ENCODE measurements at places on chromosomes 7 and 10. TPM values are rescaled to one million over a fixed set of nuclear protein-coding genes. Genes with fewer than 3 reads are reported as not detected.

The SFRP5 gene
- 1.5 TPM for polyA plus RNA-seq

The HECW1 gene
- polyA plus RNA-seq, result 1.7 TPM

GRCh38 chr7:96674565-96674964, 35.1 kb downstream of the SEM1 start:
- no peak for DNase-seq

DNA sequence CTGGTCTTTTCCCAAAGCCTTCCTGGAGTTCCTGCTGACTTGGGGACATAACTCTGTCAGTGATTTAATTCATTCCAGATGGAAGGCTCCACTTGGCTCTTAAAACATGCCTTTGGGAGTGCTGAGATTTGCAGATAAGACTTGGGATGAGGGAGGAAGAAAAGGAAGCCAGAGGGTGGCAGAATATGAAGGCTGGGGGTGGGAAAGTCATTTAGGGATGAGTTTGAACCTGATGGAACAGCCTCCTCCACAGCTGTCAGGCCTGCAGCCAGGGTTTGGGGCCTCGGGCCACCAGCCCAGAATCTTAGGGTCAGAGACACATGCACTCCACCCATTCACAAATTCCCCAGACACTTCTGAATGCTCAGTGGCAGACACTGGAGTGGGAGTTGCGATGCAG, 28.4 kb upstream of the EIF5AL1 start:
- peak; percentile 85 for DNase-seq

GRCh38 chr7:1455241-1455939, 3.9 kb downstream of the MICALL2 start:
- no peak for DNase-seq

GRCh38 chr10:6722616-6723004, 142.5 kb upstream of the PRKCQ start:
- DNase-seq, result no peak

DNA sequence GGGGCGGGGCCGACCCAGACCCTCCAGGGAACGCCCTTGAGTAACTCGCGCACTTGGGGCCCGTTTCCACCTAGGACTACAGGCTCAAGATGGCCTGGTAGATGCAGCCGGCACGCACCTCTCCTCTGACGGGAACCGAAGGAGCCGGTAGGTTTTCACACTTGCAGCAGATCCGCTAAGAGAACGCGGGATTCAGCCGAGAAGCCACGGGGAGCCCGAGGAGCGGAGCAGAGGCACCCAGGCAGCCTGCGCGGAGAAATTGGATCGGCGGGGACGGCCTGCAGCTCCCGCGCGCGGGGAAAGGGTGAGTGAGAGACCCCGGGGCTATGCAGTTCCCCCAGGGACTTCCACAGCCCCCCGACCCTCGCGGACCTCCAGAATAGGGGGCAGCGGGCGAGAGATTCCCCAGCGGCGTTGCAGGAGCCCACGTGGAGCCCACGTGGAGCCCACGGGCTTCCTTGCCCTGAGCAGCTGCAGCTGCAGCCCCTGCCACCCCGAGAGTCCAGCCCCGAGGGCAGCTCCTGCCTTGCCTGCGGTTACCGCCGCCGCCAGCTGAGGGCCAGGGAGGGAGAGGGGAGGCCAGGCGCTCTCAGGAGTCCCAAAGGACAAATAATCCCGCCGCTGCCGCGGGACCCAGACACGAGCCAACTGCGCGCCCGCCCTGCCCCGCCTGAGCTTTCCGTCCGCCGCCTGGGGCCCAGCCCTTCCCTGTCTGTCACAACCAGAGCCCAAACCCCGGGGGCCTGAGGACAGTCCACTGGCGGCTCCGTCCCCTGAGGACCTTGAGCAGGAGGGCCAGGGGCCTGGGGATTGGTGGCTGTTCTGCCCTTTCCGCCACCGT, 13.1 kb downstream of the IFT22 start:
- DNase-seq, result peak; percentile 24

The NPY gene
- 21.5 TPM for polyA plus RNA-seq

- peak; percentile 66 for DNase-seq
Measured at GRCh38 chr10:89351780-89352597, 24.2 kb downstream of the IFIT3 start.

The SUN3 gene
- not detected for polyA plus RNA-seq

- DNase-seq, result no peak
Measured at GRCh38 chr10:80589726-80590373, 52.1 kb downstream of the SH2D4B start.

GRCh38 chr7:22676385-22676784, 50.6 kb upstream of the IL6 start:
- DNase-seq, result no peak

The ARL5B gene
- polyA plus RNA-seq, result 19.7 TPM

GRCh38 chr10:48847691-48848090, 91.9 kb downstream of the LRRC18 start:
- DNase-seq, result no peak

GRCh38 chr10:35486297-35486990, 118.7 kb upstream of the GJD4 start:
- peak; percentile 54 for DNase-seq

The CAV1 gene
- polyA plus RNA-seq, result 200 TPM

DNA sequence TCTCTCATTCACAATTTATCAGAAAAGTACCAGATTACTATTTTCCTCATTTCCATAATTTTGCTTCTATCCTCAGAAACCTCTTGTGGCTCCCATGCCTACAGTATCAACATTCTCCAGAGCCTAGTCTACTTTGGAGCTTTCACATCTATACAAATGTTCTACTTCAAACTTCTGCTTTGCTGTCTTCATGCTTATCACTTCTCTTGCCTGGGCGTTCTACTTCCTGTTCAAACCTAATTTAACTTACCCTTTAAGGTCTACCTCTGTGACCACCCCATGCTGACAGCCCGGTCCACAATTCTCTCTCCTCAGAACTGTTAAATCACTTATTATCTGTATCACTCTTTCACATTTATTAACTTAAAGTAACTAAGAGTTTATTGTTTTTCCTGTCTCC, 6.1 kb upstream of the PTPN12 start:
- no peak for DNase-seq

DNA sequence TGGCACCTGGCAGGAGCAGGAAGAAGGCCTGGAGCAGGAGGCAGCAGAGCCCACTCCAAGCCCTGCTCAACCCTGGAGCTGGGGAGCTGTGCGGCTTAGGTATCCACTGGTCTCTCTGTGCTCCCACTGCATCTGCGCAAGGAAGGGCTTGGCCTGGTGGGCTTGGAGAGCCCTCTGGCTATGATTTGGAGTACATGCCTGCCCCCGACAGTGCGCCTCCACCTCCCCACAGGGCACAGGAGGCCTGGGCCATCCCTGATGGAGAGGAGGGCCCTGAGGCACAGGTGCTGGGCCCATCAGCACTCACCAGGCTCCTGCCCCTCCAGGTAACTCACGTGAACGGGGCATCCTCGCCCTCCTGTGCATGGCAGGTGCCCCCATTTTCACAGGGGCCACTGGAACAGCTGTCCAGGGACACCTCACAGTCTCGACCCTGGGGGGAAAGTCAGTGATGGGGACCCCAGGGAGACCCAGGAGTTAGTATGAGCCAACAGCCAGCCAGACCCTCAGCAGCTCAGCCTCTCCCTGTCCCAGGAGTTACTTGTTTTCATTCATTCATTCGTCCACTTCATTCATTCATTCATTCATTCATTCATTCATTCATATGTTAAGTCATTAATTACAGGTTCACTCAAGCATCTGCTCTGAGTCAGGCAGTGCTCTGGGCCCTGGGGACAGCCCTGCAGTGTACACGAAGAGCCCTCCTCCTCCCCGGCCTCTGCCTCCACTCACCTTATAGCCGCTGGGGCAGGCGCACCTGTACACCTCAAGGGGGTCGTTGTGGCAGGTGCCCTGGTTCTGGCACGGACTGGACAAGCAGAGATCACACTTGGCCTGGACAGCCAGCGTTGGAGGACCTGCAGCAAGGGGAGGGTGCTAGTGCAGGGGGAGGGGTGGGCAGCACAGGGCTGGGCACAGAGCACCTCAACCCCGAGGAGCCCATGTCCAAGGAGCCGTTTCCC, 167.2 kb downstream of the SLIT1 start:
- DNase-seq, result no peak

DNA sequence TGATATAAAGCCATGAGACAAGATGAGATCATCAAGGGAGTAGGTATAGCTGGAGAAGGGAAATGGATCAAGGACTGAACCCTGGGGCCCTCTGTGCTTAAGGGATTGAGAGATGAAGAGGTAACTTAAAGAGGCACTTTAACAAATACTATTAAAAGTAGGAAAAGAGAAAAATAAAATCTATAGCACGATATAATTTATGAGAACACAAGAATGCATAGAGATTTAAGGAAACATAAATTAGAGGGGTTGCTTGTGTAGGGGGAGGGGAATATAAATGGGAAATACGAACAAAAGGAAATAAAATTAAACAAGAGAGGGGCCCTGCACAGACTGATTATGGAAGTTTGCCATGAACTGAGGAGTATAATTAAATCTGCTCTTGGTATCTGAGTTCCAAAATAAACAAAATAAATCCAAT, 15.6 kb upstream of the LRRC17 start:
- no peak for DNase-seq

- DNase-seq, result peak; percentile 61
Measured at GRCh38 chr10:62081341-62082270, 180.1 kb downstream of the ARID5B start.

- no peak for DNase-seq
Measured at GRCh38 chr10:52623761-52624160, 148.8 kb downstream of the MBL2 start.

- DNase-seq, result no peak
Measured at GRCh38 chr10:114674346-114674745, 16.3 kb upstream of the ABLIM1 start.

The ADARB2 gene
- 0.21 TPM for polyA plus RNA-seq

DNA sequence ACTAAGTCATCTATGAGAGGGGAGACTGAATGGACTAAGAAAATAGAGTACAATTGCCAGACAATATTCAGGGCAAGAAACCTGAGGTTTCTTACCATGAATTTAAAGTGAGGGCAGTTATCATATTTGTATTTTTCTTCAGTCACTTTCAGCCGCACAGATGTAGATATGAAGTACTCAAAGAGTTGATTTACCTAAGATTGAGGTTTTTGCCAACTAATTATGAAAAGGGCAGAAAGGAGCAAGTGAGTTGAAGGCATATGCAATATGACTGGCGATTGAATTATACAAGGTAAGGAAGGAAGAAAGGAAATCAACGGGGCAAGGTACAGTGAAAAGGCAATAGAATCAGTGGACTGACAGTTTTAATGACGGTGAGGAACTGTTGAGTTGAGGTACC, 17.8 kb downstream of the CNOT4 start:
- no peak for DNase-seq

The CCNJ gene
- polyA plus RNA-seq, result 9.6 TPM

GRCh38 chr10:93417266-93417665, 64.9 kb downstream of the MYOF start:
- peak; percentile 71 for DNase-seq

- no peak for DNase-seq
Measured at GRCh38 chr7:82067628-82068264, 297.9 kb upstream of the HGF start.

The PRR15 gene
- polyA plus RNA-seq, result 3.7 TPM

DNA sequence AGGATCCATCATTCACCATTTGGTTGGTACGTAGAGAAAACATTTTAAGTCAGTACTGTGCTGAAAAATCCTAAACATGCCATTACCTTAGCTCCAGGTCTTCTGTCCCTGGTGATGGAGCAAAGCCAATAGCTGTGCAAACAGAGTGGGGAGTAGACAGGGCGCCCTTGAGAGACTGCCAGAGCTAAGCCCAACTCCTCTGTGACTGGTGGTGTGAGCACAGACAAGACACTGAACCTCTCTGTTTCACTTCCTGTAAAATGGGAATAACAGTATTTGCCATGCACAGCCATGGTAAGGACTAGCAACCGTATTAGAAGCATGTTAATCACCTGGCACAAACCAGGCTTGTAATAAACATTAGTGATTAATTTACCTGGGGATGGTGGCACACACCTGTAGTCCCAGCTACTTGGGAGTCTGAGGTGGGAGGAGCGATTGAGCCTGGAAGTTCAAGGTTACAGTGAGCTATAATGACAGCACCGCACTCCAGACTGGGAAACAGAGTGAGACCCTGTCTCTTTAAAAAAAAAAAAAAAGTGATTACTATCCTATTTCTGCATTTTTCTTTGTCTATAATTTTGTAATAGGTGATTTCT, 28.7 kb downstream of the LYZL1 start:
- no peak for DNase-seq

- peak; percentile 80 for DNase-seq
Measured at GRCh38 chr10:87703771-87704170, 44.1 kb downstream of the PAPSS2 start.

GRCh38 chr7:134602881-134603451, 43.7 kb upstream of the BPGM start:
- DNase-seq, result no peak

- DNase-seq, result no peak
Measured at GRCh38 chr7:101411508-101411874, 48.8 kb downstream of the COL26A1 start.

GRCh38 chr7:127736511-127736910, 84.5 kb downstream of the SND1 start:
- DNase-seq, result no peak

- DNase-seq, result no peak
Measured at GRCh38 chr7:50723888-50724287, 58.8 kb downstream of the GRB10 start.

- no peak for DNase-seq
Measured at GRCh38 chr7:119969054-119969453, 303.9 kb upstream of the KCND2 start.

DNA sequence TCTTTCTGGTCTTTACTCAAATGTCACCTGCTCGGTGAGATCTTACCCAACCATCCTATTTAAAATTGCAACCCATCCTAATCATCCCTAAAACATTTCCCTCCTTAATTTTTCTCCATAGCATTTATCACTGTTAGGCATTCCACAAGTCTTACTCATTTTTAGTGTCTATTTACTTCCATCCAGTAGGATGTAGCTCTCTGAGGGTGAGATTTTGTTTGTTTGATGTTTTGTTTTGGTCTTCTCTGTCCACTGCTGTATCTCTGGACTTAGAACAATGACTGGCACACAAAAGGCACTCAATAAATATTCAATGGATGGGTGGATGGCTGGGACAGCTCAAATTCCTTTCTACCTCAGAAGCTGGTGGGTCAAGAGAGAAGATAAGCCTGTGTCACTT, 15.8 kb upstream of the DUSP5 start:
- DNase-seq, result no peak

- DNase-seq, result no peak
Measured at GRCh38 chr10:100175875-100176274, 10.0 kb downstream of the ERLIN1 start.

The OR6V1 gene
- not detected for polyA plus RNA-seq

GRCh38 chr10:104548090-104548489, 93.0 kb upstream of the SORCS3 start:
- peak; percentile 25 for DNase-seq

The PLAC9 gene
- polyA plus RNA-seq, result 81.2 TPM

- DNase-seq, result no peak
Measured at GRCh38 chr7:140239653-140239935, 62.8 kb upstream of the KDM7A start.

The ITPRID1 gene
- 0.23 TPM for polyA plus RNA-seq

GRCh38 chr7:25779002-25779546, 372.9 kb upstream of the NFE2L3 start:
- DNase-seq, result no peak
